CD4-positive, alpha-beta T cell treated with Interleukin-21 for 1 hour (primary cell): ENCODE measurements at places on chromosomes 6 and 20.

DNA sequence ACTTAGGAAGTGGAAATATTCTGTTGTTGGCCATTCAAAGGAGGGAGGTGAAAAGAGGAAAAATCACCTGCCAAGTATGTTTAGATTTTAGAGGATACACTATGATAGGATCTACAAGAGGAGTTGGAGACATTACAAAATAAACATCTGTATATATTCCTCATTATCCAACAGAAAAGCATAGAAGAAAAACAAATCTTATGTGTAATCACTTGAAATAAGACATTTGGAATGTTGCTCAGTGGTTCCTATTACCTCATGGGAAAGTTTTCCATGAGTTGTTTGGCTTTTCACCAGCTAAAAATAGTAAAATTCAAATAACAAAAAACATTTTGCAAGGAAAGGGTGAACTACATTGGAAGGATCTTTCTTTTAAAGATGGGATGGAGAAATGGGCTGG is 76.7 kb upstream of the CARMIL1 start:
- DNase-seq = no peak

GRCh38 chr6:1589208-1589607 is 20.5 kb upstream of the FOXC1 start:
- DNase-seq = no peak

GRCh38 chr6:140036196-140036595 is 661.7 kb upstream of the CITED2 start:
- DNase-seq = no peak

DNA sequence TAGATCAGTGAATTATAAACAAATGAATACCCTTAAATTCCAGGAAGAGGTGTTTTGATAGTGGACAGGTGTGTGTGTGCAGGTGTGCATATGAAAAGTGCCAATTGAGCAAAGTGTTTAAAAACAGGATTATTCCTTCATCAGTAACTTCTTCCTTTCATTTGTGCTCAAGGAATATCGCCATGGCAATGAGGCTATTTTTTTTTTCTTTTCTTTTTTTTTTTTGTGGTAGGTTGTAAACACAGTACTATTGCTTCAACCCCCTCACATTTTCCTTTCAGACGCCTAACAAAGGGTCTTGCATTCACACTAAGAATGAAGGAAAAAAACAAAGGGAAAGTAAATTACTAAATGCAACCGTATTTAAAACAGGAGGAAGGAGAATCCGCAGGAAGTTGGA is 2.0 kb upstream of the HSPA1B start:
- no peak for DNase-seq

DNA sequence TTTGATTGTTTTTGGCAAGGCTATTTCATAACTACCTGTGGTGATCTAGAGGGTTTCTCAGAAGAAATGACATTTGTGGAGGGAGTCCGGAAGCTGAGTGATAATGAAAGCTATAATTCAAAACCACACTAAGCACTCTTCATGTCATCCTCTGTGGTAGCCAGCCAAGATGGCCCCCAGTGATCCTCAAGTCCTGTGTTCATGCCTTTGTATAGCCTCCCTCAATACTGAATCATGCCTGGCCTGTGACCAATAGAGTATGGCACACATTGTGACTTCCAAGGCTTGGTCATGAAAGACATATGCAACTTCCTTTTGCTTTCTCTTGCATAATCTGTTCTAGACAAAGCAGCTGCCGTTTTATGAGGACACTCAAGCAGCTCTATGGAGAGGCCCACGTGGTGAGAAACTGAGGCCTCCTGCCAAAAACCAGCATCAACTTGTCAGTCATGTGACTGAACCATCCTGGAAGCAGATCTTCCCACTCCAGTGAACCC is 12.8 kb upstream of the DNAAF9 start:
- peak; percentile 49 for DNase-seq

DNA sequence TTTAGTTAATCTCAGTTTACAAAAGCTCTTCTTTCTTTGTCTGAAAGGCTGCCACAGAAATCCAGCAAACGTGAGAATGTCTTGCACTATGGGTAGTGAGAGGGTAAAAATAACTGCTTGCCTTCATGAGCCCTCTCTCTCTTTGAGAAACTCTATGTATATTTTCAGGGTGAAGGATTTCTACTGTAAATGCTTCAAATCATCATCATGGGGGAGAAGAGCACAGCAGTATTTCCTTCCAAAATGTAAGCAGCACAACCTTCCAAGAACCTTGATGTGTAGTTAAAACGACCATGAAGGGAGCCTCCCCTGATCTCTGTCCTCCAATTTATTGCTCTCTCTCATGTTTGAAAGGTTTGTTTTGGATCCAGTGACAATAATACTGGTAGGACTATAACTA is 141.3 kb upstream of the CENPW start:
- no peak for DNase-seq

DNA sequence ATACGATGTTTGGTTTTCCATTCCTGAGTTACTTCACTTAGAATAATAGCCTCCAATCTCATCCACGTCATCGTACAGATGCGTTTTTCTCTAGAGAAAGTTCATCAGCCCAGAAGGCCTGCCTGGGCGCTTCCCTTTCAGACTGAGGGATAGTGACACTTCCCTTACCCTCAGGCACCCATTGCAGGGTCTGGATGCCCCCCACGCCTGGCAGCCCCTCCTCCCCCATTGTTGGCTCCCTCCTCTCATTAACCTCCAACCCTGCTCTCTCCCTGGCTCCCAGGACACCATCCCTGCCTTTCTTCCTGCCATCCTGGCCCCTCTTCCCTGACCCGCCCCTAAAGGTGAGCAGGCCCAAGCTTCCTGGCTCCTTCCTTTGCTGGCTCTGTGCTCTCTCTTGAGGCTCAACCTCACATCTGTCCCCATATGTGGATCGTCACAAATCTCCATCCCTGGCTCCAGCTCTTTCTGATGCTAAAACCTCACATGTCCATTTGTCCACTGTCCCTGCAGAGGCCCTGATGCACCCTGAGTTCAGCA is 145.2 kb downstream of the SYCP2 start:
- no peak for DNase-seq

DNA sequence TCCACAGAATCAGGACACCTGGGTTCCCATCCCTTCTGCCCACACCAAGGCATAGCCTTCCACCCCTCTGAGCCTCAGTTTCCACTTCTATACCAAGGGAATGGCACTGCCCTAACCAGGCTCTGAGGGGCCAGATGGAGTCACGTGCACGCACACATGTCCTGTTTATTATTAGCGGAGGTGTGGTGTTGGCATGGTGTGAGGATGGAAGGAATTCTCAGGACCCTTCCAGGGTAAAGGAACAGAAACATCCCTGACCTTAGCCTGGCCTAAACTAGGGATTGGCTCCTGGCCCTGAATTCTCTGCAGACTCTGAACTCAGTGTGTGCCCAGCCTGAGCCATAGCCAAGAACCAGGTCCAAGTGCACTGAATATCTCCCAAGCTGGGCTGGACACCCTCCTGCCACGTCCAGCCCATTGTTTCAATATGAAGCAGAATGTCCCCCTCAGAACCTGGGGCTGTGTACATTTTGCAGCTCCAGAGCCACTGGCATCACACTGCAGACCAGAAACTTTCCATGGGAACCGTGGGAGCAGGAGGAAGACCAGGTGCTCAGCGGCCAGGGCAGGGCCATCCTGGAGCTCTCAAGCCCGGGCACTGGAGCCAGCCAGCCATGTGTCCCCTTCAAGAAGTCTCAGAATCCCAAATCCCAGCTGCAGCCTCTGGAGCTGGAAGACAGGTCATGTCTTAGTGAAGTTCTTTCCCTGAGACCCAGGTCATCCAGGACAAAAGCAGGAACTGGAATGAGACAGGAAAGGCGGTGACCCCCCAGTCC is 208.4 kb downstream of the ANKRD60 start:
- DNase-seq = no peak

DNA sequence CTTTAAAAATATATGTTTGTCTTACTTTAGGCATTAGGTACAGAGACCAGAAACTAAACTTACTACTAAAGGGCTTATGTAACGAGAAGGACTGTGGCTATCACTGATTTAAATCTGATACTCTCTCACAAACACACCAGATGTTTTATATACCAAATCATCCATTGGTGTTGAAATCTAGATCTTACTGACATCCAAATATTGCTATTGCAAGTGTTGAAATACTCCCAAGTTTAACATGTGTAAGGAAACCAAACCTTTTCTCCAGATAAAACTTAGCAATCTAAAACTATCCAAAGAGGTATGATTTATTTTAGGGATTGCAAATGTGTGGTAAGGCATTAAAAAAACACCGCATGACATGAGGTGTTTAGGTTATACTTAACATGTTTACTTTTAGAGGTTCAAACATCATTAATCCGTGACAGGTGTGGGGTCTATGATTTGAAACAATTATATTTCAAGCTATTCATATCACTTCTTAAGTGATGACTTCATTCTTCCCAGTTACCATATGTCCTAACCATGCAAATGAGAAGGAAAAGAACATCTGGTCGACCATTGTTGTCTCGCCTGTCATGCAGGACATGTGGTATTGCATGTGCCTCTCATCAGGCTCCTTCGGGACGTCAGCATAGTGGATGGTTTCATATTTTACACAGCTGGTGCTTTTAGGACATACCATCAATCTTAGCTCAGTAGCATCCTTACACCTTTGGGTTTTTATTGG is 168.3 kb upstream of the SPACA1 start:
- no peak for DNase-seq

GRCh38 chr6:152821525-152821924 is 70.9 kb downstream of the VIP start:
- no peak for DNase-seq

- DNase-seq = no peak
Measured at GRCh38 chr6:119566546-119567260, 217.1 kb upstream of the MAN1A1 start.

DNA sequence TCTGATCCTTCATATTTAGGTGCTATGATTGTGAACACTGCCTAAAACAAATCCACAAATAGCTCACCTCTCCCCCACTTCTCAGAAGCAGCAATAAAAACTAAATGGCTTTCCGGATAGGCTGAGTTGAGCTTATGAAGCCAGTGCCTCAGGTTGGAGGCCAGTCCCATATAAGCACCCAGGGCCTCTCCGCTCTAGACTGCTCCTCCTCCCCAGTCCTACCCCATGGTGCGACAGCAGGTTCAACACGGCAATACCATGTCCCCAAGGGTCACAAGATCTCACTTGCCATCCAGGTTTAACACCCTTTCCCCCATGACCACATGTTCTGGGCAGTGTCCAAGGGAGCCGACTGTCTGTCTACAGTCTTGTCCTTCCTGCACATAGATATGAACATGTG is 20.8 kb downstream of the BNIP5 start:
- DNase-seq = no peak

DNA sequence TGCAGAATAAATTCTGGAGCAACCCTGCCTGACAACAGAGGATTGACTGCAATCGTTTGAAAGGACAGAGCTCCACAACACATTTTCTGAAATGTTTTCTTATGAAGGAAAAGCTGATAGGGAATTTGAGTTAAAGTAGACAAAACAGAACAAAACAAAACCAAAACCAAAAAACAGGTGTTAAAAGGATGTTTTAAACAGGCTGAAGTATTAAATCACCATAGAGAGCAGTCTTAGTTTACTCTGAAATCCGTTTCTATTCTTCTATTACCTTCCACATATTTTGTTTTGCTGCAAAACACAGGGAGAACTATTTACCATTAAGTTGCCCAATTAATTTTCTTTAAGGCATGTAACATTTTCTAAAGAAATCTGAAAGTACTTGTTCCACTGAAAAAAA is 93.4 kb upstream of the MLIP start:
- DNase-seq = no peak

DNA sequence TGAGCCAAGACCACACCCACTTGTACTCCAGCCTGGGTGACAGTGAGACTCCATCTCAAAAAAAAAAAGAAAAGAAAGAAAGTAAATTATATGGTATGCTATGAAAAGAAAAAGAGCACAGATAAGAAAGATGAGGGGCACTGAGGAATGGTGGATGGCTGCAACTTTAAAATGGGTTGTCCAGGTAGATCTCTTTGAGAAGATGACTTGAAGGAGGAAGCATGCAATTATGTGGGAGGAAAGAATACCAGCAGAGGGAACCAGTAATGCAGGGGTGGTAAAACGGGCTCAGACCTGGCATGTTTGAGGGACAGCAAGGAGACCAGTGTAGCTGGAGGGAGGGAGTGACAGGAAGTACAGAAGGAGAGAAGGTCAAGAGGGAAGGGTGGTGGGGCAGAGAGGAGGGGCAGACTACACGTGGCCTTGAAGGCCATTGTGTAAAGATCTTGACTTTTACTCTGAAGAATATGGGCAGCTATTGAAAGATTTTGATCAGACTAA is 22.3 kb downstream of the LINC00237 start:
- DNase-seq = no peak

DNA sequence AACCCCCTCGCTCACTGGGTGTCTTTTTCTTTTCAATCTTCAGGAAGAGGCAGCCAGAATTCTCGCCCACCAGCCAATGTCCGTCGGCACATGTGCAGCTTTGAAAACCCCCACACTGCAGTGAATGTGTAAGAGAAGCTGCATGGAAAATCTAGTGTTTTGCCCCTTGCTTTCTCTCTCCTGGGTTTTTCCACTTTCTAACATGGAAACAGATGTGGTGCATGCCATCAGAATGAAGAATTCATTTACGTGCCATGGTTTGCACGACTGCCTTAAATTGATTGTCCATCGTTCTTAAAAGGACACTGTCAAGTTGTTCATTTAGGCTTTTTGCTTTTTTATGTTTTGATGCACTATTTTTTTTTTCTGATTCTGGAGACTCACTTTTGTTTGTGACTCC is 117.1 kb upstream of the RAB32 start:
- DNase-seq = no peak

DNA sequence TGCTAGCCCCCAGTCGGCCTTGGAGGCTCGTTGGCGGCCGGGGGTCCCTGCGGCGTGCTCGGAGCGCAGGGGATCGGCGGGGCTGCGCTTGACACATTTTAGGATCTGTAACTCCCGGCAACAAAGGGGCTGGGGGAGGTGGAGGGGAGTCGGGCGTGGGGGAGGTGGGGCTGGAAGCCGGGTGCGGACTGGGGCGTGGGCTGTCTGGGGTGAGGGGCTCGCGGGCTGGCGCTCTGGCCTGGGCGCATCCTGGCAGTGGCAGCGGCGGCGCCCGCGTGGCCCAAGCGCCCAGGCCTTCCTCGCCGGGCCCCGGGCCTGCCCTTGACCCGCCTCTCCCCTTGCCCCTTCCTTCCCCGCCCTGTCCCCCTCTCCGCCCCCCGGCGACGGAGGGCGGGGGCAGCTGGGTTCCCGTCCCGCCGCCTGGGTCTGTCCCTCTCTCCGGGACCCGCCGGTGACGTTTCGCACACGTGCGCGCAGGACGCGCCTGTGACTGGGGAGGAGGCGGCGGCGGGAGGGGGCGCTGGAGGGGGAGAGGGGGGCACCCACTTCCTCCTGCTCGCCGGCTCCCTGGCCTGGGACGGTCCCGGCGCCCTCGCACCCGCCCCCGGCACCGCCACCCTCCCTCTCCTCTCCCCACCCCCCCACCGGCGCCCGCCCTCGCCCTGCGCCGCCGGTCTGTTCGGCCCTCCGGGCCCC is 1.5 kb downstream of the E2F3 start:
- DNase-seq = peak; percentile 90

DNA sequence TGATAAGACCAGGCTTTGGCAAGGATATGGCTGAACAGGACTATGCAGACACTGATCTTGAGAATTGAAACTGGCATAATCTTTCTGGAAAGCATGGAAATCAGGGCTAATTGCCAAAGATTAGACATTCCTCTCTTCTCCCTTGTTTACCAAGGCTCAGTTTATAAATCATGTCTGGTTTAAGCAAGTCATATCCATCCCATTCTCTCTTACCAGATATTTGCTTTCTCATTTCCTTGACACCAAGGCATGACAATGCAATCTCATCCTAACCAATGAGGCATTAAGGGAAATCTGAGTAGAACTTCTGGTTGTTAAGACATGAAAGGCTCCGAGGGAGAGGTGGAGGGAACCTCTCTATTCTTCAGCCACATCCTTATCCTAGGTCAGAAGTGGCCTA is 110.3 kb upstream of the CEP85L start:
- no peak for DNase-seq

GRCh38 chr6:138817799-138818198 is 21.9 kb downstream of the ECT2L start:
- DNase-seq = no peak
